NCI-H1092 treated with DMSO at 0.1 percent for 48 hours (cell line): ENCODE measurements at places on chromosomes 6 and 20.
A peak's percentile ranks its signal among the peaks of the same experiment; 100 is the strongest.

GRCh38 chr20:62010551-62011402, 54.9 kb downstream of the TAF4 start:
- DNase-seq: peak; percentile 25

- no peak for DNase-seq
Observed at GRCh38 chr6:137102851-137103492, 58.2 kb upstream of the IL20RA start.

DNA sequence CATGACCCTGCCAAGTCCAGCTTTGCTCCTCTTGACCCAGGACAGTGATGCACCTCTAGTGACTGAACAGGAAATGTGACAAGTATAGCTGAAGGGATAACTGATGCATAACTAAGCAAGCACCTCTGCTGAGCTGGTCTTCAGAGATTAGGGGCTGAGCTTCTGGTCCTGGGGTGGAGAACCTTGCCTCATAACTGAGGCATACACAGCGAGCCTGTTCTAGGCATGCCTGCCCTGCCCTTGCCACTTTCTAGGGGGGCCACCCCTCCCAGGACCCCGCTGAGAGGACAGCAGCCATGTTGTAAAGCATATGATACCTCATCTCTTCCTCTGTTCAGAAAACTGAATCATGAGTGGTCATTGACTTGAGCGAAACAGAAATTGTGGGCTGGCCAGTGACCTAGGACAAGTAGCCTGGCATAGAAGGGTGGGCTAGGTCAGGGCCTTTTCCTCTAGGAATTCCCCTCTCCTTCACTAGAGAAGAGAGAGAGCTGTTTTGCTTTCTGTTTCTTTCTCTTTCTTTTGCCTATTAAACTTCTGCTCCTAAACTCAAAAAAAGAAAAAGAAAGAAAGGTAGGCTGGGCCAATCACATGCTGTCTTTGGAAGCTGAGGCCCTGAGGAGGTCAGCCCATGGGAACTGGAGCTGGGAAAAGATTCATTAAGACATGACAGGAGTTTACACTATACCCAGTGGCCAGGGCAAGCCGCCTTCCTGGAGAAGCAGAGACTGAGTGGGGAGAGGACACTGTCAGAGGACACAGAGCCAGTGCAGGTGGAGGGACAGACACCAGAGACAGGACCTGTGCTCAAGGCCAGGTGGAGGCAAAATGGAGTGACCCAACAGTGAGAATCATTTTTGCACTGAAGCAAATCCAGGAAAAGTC, 23.1 kb downstream of the ALDH5A1 start:
- DNase-seq: no peak

- no peak for DNase-seq
Observed at GRCh38 chr20:38764567-38765318, 16.5 kb downstream of the ACTR5 start.
